ENCODE measurements at places on chromosomes 6 and 20.

DNA sequence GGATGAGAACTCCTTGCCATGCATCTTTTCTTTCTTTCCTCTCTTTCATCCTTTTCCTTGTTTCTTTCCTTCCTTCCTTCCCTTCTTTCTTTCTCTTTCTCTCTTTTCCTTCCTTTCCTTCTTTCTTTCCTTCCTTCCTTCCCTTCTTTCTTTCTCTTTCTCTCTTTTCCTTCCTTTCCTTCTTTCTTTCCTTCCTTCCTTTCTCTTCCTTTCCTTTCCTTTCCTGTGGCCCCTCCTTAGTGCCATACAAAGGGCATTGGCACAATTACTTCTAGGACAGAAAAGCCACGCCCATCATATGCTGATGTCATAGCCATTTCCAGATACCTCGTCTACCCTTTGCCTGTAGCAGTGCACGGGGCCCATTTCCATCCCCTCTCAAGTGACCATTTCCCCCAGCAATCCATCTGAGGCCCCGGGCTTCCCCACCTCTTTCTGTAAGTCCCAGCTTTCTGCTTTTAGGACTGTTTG, 2.2 kb upstream of the CENPB start:
- DNase-seq = no peak

DNA sequence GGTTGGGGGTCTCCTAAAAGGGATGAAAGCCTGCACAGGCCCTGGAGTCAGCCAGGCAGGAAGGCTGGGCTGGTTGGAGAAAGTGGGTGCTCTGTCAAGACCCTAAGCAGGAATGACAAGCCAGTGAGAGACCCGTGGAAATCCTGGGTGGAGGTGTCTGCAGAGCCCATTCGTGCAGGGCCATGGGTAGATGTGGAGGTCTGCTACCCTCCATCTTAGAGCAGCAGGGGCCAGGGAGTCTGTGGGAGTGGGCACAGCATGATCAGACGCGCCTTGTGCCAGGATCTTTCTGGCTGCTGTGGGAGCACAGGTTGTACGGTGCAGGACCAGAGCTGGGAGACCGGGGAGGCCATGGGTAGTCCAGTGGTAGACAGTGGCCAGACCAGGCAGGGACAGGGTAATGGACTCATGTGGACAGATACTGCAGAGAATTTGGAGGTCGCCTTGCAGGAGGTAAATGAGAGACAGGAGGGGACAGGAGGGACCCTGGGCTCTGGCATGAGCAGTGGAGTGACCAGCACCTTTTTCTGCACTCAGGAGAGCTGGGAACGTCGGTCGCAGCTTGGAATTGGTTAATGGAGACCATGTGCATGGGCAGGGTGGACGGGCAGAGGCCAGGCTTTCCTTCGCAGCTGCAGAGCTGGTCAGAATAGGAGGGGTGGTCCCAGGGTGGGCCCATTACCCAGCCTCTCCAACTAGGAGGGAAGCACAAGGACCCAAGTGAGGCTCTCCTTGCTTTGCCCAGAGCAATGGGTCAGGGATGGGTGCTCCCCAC, 203.5 kb upstream of the PMEPA1 start:
- peak; percentile 39 for DNase-seq

- no peak for DNase-seq
Observed at GRCh38 chr6:134168590-134169208, 116.3 kb upstream of the SLC2A12 start.

DNA sequence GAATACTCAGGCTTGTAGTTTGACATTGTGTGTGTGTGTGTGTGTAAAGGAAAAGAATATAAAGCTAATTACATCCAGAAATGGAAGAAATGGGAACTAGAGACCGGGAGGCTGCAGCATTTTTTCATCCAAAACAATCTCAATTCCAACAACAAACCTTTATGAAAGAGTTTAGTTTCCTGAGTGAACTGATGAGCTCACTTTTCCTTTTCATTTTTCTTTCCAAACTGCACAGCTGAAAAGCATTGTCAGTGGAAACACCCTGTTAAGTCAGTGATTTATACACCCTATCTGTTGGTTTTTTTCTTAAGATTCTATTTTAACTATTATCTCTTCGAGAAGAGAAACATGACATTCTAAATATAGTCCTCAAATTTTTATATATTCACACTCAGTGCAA, 130.9 kb downstream of the RFPL4B start:
- DNase-seq = no peak

DNA sequence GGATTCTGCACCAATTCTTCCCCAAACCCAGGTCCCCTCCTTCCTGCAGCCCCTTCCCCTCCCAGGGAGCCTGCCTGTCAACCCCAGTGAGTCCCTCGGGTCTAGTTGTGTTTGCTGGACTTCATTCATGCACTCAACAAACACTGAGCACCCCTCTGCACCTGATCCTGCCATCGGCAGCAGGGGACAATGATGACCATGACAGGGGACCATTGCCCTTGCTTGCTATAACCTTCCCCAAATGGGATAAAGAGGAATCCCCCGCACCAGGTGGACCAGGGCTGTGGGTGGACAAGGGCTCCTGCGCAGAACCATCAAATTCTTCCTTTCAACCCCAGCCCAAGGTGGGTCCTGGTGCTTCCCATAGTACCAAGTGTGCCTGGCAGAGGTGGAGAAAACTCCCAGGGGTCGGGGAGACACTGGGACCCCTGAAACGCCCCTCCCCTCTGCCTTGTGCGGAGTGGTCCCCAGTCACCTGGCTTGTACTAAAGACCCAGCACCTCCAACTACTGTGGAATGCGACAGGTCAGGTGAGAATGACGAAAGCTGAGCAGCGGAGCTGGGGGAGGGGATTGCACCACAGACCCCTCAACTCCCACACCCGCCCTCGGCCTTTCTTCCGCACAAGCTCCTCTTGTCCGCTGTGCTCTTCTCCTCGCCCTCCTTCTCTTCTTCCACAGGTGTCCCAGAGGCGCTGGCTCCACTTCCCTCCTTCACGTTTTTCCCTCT, 119.9 kb upstream of the ZNF217 start:
- DNase-seq = no peak

GRCh38 chr6:11232770-11233626, 530 bp upstream of the NEDD9 start:
- DNase-seq = no peak

DNA sequence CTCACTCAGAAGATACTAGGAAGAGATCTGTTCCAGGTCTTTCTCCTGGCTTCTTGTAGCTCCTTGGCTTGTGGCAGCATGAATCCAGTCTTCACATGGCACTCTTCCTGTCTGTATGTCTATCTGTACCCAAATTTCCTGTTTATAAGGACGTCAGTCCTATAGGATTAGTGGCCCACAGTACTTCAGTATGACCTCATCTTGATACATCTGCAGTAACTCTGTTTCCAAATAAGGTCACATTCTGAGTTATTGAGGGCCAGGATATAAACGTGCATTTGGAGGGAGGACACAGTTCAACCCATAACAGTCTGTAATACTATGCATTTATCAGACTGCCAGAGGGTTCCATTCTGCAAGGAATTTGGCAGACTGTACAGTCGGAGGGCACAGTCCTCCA, 57.6 kb upstream of the DYNLRB1 start:
- DNase-seq = no peak

DNA sequence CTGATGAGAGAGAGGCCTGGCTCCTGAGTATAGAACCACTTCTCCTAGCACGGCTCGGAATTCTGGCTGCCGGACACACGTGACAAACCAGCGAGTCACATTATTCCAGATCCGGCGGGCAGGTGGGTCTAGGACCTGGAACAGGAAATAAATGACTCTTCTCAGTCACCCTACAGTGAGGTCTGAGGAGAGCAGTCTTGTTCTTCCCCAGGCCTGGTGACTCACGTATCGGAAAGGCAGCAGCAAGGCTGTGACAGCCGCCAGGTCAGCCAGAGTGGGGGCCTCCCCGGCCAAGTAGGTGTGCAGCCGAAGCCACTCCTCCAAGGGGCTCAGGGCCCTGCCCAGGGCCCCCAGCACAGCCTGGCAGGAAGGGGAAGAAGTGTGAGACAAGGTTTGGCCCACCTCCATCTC, 2.8 kb downstream of the VARS1 start:
- no peak for DNase-seq

GRCh38 chr6:155248008-155249001, 15.5 kb upstream of the CLDN20 start:
- DNase-seq = peak; percentile 48

GRCh38 chr6:33695451-33695887, 16.0 kb downstream of the UQCC2 start:
- no peak for DNase-seq

GRCh38 chr6:165937564-165938358, 229.9 kb downstream of the TBXT start:
- no peak for DNase-seq

Measured in breast epithelium (tissue), 4 donors.